ENCODE measurements at places on chromosomes 11 and 22. TPM values are rescaled to one million over a fixed set of nuclear protein-coding genes. Genes with fewer than 3 reads are reported as not detected.

Gene CHKA
- 44.1 TPM for total RNA-seq

Gene POU2F3
- 3.0 TPM for total RNA-seq

Gene MMP13
- not detected for total RNA-seq

Gene APOA5
- not detected for total RNA-seq

Gene ACTN3
- total RNA-seq: 0.09 TPM

Gene SCGB1C1
- total RNA-seq: not detected

Gene TRIM48
- not detected for total RNA-seq

Gene CATSPER1
- total RNA-seq: not detected

Gene RELT
- total RNA-seq: 4.4 TPM

Gene SLC22A6
- total RNA-seq: not detected

Gene NDUFS8
- total RNA-seq: 148 TPM

Gene ACR
- 0.43 TPM for total RNA-seq

Gene P4HA3
- total RNA-seq: 0.34 TPM

Gene OR52I2
- not detected for total RNA-seq

Gene PRR33
- not detected for total RNA-seq

Gene ADAMTS15
- total RNA-seq: 1.8 TPM

Gene KRTAP5-2
- total RNA-seq: not detected

Gene SCGB1A1
- not detected for total RNA-seq

Gene SLC5A4
- not detected for total RNA-seq

Gene OR52N4
- not detected for total RNA-seq

Gene UBQLN3
- total RNA-seq: 0.22 TPM

Gene CNIH2
- 1.0 TPM for total RNA-seq

Gene SOX6
- 6.0 TPM for total RNA-seq

Gene MUC15
- not detected for total RNA-seq

Gene PPME1
- 22.3 TPM for total RNA-seq

Gene CCDC116
- total RNA-seq: 0.26 TPM

Gene MARK2
- total RNA-seq: 111 TPM

Gene LRRC55
- total RNA-seq: 0.19 TPM

Gene OLFML1
- 5.2 TPM for total RNA-seq

Gene MS4A1
- total RNA-seq: 1.1 TPM

Gene TNNI2
- not detected for total RNA-seq

Gene ARHGAP8
- 43.7 TPM for total RNA-seq

Gene KCNK7
- 1.7 TPM for total RNA-seq

Gene B4GALNT4
- total RNA-seq: 11.8 TPM

Gene KLHDC7B
- 0.55 TPM for total RNA-seq
